Peyer's patch (tissue), 4 donors: ENCODE measurements at places on chromosomes 5 and 9.

GRCh38 chr5:172830876-172831662, 3.0 kb upstream of the ERGIC1 start:
- no peaks in the 10 kb centered on the region for H3K36me3 ChIP-seq
- DNase-seq, result no peak
- no peak overlapping the region for H3K4me3 ChIP-seq

GRCh38 chr5:29170599-29170998, 2022.9 kb upstream of the CDH6 start:
- no peaks in the 10 kb centered on the region for H3K4me1 ChIP-seq
- no peak overlapping the region for H3K4me3 ChIP-seq
- DNase-seq, result no peak
- no peak overlapping the region for H3K27ac ChIP-seq
- H3K27me3 ChIP-seq, result no peaks in the 10 kb centered on the region

DNA sequence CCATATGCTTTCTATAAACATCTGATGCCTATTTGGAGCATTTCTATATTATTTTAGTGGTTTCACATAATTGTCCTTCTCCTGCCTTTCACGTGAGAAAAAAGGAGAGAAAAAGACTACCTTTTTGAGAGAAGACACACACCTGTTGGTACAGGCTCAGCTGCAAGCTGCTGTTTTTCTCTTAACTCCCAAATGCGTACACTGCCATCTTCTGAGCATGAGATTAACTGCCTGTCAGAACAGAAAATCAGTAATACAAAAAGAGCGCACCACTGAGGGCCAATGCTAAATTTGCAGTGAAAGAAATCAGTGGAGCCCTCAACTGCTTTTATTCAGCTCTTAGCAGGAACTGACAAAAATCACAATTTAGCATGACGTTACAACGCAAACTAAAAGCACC, 54.9 kb downstream of the WDR41 start:
- H3K36me3 ChIP-seq, result no peaks in the 10 kb centered on the region
- no peak overlapping the region for H3K4me3 ChIP-seq
- no peaks in the 10 kb centered on the region for H3K4me1 ChIP-seq
- H3K27me3 ChIP-seq, result no peaks in the 10 kb centered on the region

DNA sequence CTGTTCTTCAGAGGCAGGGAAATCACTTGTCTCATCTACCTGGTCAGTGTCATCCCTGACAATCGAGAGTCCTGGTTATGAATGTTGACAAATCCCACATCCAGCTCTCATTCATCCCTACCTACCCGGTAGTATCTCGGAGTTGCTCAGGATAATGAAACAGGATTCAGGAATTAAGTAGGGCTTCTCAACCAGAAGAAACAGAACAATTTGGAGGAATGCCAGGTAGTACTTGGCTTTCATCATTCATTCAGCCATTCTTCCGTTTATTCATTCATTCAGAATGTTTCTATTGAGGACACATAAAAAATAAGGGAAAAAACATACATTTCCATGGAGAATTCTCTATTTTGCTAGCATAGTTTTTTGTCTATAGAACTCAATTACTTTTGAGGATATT, 195.0 kb downstream of the ARHGEF28 start:
- DNase-seq, result no peak
- H3K27ac ChIP-seq, result no peak overlapping the region
- H3K36me3 ChIP-seq, result no peaks in the 10 kb centered on the region
- no peaks in the 10 kb centered on the region for H3K27me3 ChIP-seq
- no peak overlapping the region for H3K4me3 ChIP-seq
- H3K4me1 ChIP-seq, result no peaks in the 10 kb centered on the region

- no peaks in the 10 kb centered on the region for H3K4me1 ChIP-seq
- H3K4me3 ChIP-seq, result no peak overlapping the region
- no peaks in the 10 kb centered on the region for H3K36me3 ChIP-seq
- no peak overlapping the region for H3K27ac ChIP-seq
- DNase-seq, result no peak
These were observed 24.5 kb upstream of the GPR150 start for GRCh38 chr5:95595289-95595931.

DNA sequence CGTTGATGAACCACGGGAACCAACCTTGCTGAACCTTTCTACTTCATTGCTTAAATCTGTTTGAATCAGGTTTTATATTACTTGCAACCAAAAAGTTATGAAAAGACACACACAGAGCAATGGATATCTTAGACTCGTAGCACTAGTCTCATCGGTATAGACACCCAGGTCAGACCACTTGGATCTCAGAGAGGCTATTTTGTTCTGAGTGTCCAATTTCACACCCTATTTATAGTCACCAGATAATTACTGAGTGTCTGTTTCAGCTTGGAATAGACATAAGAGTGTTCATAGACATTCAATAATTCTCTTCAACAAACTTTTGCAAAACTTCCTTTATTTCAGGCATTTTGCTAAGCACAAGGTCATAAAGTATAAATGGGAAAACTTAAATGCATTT, 145.4 kb upstream of the EGFLAM start:
- H3K27me3 ChIP-seq, result no peaks in the 10 kb centered on the region
- no peak overlapping the region for H3K27ac ChIP-seq
- no peaks in the 10 kb centered on the region for H3K36me3 ChIP-seq
- no peak for DNase-seq

DNA sequence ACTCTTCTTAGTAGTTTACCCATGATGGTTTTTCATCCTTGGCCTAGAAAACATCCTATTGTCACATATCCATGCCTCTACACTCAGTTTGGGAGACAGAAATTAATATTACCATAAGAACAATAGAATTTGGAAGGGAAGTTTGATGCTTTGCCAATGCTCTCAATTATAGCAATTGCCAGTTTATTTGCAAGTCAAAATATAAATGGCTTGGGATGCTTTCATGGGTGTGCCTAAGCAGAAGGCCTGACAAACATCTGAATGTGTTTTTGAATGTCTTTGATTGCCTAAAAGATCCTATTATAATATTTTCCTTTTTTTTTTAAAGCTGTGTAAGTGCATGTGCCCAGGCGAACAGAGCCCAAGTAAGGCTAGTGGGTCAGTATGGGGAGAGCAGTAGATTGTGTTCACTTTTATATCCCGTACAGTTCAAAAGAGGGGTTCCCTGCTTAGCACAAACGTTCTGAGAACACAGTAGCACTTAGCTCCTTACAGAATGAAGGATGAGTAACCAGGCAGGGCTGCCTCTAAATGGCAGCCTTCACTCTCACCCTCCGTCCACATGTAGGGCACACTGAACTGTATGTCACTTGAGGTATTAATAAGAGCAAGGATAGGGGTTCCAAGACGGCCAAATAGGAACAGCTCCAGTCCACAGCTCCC, 56.0 kb upstream of the AGXT2 start:
- no peaks in the 10 kb centered on the region for H3K27me3 ChIP-seq
- H3K36me3 ChIP-seq, result no peaks in the 10 kb centered on the region
- no peak overlapping the region for H3K27ac ChIP-seq
- no peaks in the 10 kb centered on the region for H3K4me1 ChIP-seq

DNA sequence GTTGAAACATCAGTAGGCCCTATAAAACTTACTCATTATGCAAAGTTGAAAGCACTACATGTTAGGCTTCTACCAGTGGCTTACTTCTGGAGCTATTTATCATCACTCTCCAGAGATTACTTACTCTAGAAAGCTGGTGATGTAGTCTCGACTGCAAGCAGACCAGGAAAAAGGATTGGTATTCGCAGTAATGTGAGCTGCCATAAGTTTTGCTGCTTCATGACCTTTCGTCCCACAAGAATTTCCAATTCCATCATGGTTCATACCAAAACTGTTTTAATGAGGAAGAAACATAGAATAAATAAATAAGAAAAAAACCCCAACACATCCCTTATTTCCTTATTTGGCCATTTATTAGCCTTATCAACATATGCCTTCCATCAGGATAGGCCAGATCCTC, 181.9 kb downstream of the ADAMTS6 start:
- no peaks in the 10 kb centered on the region for H3K36me3 ChIP-seq
- no peak overlapping the region for H3K27ac ChIP-seq
- no peak overlapping the region for H3K4me3 ChIP-seq
- no peaks in the 10 kb centered on the region for H3K27me3 ChIP-seq

GRCh38 chr9:34382054-34382453, 5.4 kb upstream of the MYORG start:
- no peak overlapping the region for H3K4me3 ChIP-seq
- no peak overlapping the region for H3K27ac ChIP-seq
- no peaks in the 10 kb centered on the region for H3K27me3 ChIP-seq
- no peak for DNase-seq

DNA sequence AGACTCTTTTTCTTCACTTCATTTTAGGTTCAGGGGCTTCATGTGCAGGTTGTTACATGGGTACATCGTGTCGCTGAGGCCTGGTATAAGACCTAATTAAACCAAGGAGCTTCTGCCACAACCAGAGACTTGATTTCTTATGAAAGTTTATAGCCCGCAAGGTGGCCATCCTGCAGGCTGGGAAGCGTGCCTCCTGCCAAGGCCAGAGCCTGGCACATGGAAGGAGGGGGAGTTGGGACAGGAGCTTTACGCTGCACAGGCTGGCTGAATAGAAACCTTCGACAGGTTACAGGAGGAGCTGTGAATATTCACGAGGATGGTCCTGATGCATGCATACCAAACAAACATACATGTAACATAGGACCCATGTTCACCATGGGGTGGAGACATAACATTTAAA, 50.1 kb upstream of the SIMC1 start:
- H3K36me3 ChIP-seq, result no peaks in the 10 kb centered on the region
- no peaks in the 10 kb centered on the region for H3K4me1 ChIP-seq
- no peak overlapping the region for H3K4me3 ChIP-seq
- DNase-seq, result no peak

DNA sequence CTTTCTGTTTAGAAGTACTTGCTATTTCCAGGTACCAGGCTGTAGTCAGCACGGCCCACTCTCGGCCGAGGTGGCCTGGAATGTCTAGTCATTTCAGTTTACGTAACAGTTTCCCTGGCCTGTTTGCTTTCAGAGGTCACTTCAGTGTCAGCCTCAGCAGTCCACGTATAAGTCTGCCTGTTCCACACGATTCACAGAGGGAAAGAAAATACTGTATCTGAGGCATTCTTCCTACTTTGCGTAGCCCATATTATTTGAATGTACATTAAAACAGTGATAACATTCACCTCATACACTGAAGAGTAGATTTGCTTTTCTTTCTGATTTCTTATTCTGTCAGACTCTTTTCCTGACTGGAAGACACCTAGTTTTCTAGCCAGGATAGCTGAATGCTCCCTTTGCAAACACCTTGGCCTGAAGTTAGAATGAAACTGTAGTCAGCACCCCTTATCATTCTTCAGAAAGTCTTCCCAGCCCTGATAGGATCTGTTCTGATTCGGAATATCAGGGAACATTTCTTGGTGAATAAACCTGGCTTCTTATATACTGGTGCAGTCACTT, 140.9 kb downstream of the AOPEP start:
- peak overlapping the region; percentile 47 for H3K27ac ChIP-seq
- DNase-seq, result no peak
- H3K4me1 ChIP-seq, result peaks cover 5% of the 10 kb centered on the region
- no peak overlapping the region for H3K4me3 ChIP-seq
- no peaks in the 10 kb centered on the region for H3K36me3 ChIP-seq
- no peaks in the 10 kb centered on the region for H3K27me3 ChIP-seq

GRCh38 chr5:100780376-100780870, 122.7 kb downstream of the ST8SIA4 start:
- peak overlapping the region; percentile 48 for H3K27ac ChIP-seq
- peaks cover 7% of the 10 kb centered on the region for H3K4me1 ChIP-seq
- H3K36me3 ChIP-seq, result no peaks in the 10 kb centered on the region
- H3K27me3 ChIP-seq, result no peaks in the 10 kb centered on the region

GRCh38 chr5:175443514-175444059, 395 bp downstream of the DRD1 start:
- H3K36me3 ChIP-seq, result no peaks in the 10 kb centered on the region
- H3K4me3 ChIP-seq, result peak overlapping the region; percentile 35
- no peak overlapping the region for H3K27ac ChIP-seq
- no peaks in the 10 kb centered on the region for H3K27me3 ChIP-seq
- peaks cover 15% of the 10 kb centered on the region for H3K4me1 ChIP-seq

- H3K4me1 ChIP-seq, result no peaks in the 10 kb centered on the region
- H3K36me3 ChIP-seq, result no peaks in the 10 kb centered on the region
- DNase-seq, result no peak
- H3K27ac ChIP-seq, result no peak overlapping the region
These were observed 23.3 kb downstream of the MCTP1 start for GRCh38 chr5:95261437-95262175.

- no peaks in the 10 kb centered on the region for H3K36me3 ChIP-seq
- no peak overlapping the region for H3K27ac ChIP-seq
- no peak overlapping the region for H3K4me3 ChIP-seq
- no peaks in the 10 kb centered on the region for H3K27me3 ChIP-seq
These were observed 45.6 kb downstream of the FOXI1 start for GRCh38 chr5:170151097-170151831.

- no peak overlapping the region for H3K27ac ChIP-seq
- no peaks in the 10 kb centered on the region for H3K36me3 ChIP-seq
- H3K4me1 ChIP-seq, result no peaks in the 10 kb centered on the region
- peak; percentile 33 for DNase-seq
- no peaks in the 10 kb centered on the region for H3K27me3 ChIP-seq
- no peak overlapping the region for H3K4me3 ChIP-seq
These were observed 31.9 kb upstream of the GABRP start for GRCh38 chr5:170751631-170752030.

DNA sequence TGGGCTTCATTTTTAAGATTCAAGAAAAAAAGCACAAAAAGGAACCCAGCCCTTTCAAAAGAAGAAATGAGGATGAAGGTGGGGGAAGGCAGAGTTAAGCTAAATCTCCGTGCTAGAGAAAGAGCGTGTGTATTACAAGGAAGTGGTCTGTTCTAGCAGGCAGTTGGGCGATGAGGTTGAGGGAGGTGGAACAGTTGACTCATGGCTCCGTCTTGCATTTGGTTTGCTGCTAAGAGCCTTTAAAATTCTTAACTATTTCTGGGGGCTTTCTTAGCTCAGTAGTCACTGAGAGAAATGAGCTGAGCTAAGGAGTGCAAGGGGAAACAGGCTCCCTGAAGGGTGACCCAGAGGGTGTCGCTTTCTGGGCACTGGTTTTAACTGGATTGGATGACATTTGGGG, 117.4 kb downstream of the GCNT1 start:
- H3K36me3 ChIP-seq, result no peaks in the 10 kb centered on the region
- no peaks in the 10 kb centered on the region for H3K4me1 ChIP-seq
- no peak overlapping the region for H3K4me3 ChIP-seq
- H3K27ac ChIP-seq, result peak overlapping the region; percentile 2
- H3K27me3 ChIP-seq, result no peaks in the 10 kb centered on the region

DNA sequence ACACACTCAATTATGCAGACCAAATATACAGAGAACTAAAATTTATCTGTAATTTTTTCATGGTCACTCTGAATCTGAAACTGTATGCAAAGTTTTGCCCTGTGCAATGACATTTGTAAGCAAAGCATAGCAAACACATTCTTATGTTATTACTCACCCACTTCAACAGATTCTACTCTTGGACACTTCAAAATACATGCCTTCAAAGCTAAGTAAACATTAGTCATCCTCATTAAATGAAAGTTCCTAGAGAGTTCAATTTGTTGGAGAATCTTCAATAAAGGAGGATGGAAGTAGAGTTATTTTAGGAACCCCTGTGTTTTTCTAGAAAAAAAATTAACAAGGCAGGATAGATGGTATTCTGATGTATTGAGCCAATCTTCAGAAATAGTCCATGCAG, 639.7 kb upstream of the C9orf72 start:
- H3K27ac ChIP-seq, result no peak overlapping the region
- H3K4me3 ChIP-seq, result no peak overlapping the region
- no peaks in the 10 kb centered on the region for H3K27me3 ChIP-seq
- H3K4me1 ChIP-seq, result no peaks in the 10 kb centered on the region

- no peak for DNase-seq
- H3K27ac ChIP-seq, result no peak overlapping the region
- no peaks in the 10 kb centered on the region for H3K27me3 ChIP-seq
- no peaks in the 10 kb centered on the region for H3K36me3 ChIP-seq
- no peaks in the 10 kb centered on the region for H3K4me1 ChIP-seq
- H3K4me3 ChIP-seq, result no peak overlapping the region
These were observed 10.9 kb downstream of the IL12B start for GRCh38 chr5:159319363-159319762.
